ENCODE measurements at places on chromosomes 5 and 9.

GRCh38 chr5:176596689-176597416 lies 13.1 kb downstream of the GPRIN1 start:
- DNase-seq: peak; percentile 56

- no peak for DNase-seq
Observed at GRCh38 chr5:137710086-137710485, 25.8 kb downstream of the KLHL3 start.

DNA sequence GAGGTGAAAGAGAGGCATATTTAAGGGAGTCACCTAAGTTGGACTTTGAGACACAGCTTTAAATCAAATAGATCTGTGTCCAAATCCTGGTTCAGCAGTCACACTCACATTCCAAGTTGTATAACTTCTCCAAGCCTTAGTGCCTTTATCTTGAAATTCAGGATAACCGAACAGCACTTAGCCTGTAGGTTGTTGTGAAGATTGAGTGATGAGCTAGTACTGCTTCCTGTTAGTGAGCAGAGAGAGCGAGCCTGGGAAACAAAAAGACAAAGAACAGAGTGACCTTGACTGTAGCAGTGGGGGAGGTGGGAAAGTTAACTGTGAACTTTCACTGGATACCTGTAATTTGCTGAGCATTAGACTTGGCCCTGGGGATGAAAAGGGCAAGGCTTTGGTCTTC lies 22.4 kb downstream of the MAML1 start:
- DNase-seq: no peak

- DNase-seq: no peak
Observed at GRCh38 chr5:158570502-158570901, 529.2 kb downstream of the EBF1 start.

GRCh38 chr5:1139331-1140170 lies 27.7 kb upstream of the SLC12A7 start:
- no peak for DNase-seq

DNA sequence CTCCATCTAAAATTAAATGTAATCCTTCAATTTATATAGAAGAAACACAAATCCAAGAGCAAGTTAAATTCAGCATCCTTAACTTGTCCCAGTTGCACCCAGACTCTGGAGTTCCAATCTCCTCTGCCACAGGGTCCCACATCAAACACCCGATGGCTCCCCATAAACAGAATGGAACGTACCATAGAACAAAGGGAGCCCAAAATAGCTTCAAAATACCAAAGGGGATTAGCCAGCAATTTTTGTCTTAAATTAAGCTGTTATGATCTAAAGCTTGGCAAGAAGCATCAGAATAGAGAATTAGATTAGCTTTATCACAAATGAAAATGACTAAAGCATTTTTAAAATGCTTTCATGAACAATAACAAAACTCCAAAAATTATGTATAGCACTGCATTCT lies 112.8 kb downstream of the FANCC start:
- no peak for DNase-seq

- no peak for DNase-seq
Observed at GRCh38 chr9:128593856-128594255, 41.5 kb downstream of the SPTAN1 start.

- DNase-seq: no peak
Observed at GRCh38 chr5:173789031-173789920, 98.9 kb upstream of the CPEB4 start.

Data from T follicular helper cell (primary cell).